ENCODE measurements at places on chromosomes 5 and 9. TPM values are rescaled to one million over a fixed set of nuclear protein-coding genes. Genes with fewer than 3 reads are reported as not detected.

CCL27 gene
- total RNA-seq: not detected

PCDH12 gene
- total RNA-seq: not detected

PCDHB10 gene
- total RNA-seq: not detected

GPR150 gene
- total RNA-seq: 0.63 TPM

ATOSB gene
- 21.0 TPM for total RNA-seq

GRCh38 chr5:9543311-9543920, 2.5 kb downstream of the SEMA5A start:
- no peak overlapping the region for H3K4me3 ChIP-seq
- H3K27ac ChIP-seq: no peak overlapping the region
- peaks cover 10% of the 10 kb centered on the region for H3K4me1 ChIP-seq
- DNase-seq: no peak

DNA sequence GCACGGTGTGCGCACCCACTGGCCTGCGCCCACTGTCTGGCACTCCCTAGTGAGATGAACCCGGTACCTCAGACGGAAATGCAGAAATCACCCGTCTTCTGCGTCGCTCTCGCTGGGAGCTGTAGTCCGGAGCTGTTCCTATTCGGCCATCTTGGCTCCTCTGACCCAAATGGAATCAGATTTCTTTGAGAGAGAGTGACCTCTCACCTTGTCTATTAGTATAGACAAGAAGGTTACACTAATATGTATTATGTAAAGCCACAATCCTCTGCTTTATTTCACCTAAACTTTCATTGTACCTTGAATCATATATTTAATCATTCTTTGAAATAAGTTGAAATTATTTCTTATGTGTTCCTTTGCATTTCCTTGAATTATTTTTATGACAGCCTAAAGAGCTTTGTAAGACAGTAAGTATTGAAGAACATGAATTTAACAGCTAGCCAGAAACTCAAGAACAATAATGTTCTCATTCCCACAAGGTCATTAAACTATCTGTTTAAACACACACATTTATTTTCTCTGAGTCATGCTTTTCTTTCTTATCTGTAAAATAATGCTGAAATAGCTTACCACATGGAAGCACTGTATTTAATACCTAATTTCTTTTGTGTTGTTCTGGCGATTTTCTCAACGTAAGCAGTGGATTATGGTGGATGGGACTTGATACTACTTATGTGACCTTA, 91.8 kb upstream of the DMRTA1 start:
- H3K27me3 ChIP-seq: no peaks in the 10 kb centered on the region
- no peaks in the 10 kb centered on the region for H3K36me3 ChIP-seq
- no peak overlapping the region for H3K27ac ChIP-seq
- DNase-seq: no peak
- no peak overlapping the region for H3K4me3 ChIP-seq
- H3K4me1 ChIP-seq: no peaks in the 10 kb centered on the region

DNA sequence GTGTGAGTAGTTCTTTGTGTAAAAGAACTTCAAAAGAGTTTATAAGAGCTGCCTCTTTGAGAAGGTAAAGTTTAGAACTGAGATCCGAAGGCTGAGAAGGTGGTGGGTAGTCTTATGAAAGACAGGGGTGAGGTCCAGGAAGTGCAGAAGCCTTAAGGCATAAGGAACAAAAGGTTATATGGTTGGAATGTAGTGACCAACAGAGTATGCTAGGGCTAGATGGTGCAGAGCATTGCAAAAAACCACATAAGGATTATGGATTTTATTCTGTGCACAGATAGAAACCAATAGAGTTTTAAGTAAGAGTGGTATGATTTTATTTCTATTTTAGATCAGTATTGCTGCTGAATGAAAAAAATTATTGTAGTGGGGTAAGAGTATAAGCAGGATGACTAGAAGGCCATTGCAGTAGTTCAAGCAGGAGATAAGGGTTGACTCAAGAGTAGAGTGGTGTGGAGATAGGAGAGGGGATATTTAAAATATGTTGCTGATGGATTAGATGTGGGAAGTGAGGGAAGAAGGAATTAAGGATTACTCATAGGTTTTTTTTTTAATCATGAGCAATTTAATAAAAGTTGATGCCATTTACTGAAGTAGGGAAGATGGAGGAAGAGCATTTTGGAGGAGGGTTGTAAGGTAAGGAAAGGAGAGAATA, 3.7 kb downstream of the RECK start:
- peaks cover 24% of the 10 kb centered on the region for H3K4me1 ChIP-seq
- no peak overlapping the region for H3K4me3 ChIP-seq

DNA sequence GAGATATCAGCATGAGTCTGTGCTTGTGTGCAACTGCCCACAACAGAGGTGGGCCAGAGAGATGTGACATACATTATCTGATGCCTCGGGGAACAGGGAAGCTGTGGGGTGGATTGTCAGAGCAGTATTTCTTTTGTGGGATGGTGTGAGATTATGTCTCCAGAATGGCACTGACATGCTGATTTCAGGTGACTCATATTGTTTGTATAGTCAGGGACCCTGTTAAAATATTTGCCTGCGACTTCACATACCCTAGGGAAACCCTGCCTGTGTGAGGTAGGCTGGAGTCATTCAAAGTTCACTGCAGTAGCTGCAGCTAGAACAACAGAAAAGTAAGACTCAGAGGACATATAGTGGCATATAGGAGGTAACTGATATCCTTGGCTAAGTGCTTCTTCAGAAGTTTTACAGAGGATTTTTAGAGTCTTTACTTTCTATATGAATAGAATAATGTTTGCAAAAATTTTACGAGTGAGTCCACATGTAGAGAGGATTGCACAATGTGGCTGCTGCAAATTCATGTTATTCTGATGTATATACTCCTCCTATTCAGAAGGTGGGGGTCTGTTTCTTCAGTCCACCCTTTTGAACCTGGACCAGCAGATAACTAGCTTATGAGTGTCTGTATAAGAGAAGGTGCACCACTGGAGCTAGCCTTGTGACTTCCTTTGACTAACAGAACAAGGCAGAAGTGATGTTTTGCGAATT, 89.3 kb downstream of the MACIR start:
- H3K4me1 ChIP-seq: no peaks in the 10 kb centered on the region
- no peak for DNase-seq
- H3K27me3 ChIP-seq: peaks cover 2% of the 10 kb centered on the region
- no peak overlapping the region for H3K4me3 ChIP-seq

DNA sequence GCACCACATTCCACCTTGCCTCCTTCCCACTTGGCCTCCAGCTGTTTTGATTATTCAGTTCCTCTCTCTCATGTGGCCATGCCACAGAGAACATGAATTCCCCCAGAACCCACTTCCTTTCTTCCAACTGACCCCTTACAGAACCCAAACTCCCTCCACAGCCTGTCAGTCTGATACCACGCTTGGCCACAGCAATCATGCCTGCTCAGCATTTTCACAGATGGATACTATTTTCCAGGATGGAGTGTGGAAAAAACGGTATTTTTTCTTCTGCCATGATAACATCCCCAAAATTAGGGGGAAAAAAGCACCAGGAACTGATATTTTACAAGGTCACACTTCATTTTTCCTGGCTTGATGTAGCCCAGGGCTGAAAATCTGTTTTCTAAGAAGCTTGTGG, 34.9 kb upstream of the SLIT3 start:
- no peak overlapping the region for H3K27ac ChIP-seq
- H3K27me3 ChIP-seq: no peaks in the 10 kb centered on the region
- H3K4me3 ChIP-seq: no peak overlapping the region
- no peak for DNase-seq

GRCh38 chr9:38281196-38281595, 111.3 kb upstream of the ALDH1B1 start:
- H3K36me3 ChIP-seq: no peaks in the 10 kb centered on the region
- H3K4me1 ChIP-seq: peaks cover 14% of the 10 kb centered on the region
- no peak overlapping the region for H3K4me3 ChIP-seq
- no peaks in the 10 kb centered on the region for H3K27me3 ChIP-seq
- DNase-seq: no peak

DNA sequence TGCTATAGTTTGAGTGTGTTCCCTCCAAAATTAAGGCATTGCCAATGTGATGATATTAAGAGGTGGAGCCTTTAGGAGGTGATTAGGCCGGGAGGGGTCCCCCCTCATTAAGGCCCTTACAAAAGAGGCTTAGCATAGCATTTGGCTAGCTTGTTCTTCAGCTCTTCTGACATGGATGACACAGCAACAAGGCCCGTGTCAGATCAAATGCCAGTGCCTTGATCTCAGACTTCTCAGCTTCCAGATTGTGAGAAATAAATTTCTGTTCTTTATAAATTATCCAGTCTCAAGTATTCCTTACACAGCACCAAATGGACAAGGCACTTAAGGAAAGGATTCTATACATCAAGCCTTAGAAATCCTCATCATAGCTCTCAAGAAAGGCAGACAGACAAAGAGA, 31.8 kb downstream of the SLC38A9 start:
- no peak for DNase-seq
- no peaks in the 10 kb centered on the region for H3K27me3 ChIP-seq
- H3K27ac ChIP-seq: no peak overlapping the region
- H3K36me3 ChIP-seq: no peaks in the 10 kb centered on the region

GRCh38 chr9:127170652-127171051, 48.2 kb upstream of the ANGPTL2 start:
- no peak for DNase-seq
- H3K36me3 ChIP-seq: no peaks in the 10 kb centered on the region
- H3K27ac ChIP-seq: no peak overlapping the region
- no peak overlapping the region for H3K4me3 ChIP-seq
- peaks cover 7% of the 10 kb centered on the region for H3K4me1 ChIP-seq

Measured in natural killer cell (primary cell).